ENCODE measurements at places on chromosomes 6 and 20.

DNA sequence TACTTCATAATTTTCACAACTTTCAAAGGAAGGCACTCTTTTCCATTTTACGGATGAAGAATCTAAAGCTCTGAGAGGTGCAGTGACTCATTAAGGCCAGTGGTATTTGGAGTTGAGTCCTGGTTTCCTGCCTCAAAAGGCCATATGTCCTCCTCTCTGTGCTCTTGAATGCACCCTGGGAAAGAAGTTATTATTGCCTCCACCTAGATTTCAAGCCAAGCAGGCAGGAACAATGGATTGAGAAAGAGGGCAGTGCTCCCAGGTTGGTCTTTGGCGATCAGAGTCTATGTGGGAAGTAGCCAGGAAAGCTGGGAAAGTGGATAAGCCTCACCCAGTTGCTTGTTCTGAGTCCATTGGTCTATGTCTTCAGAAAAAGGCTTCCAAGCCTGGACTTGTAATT is 165.0 kb downstream of the MAFB start:
- no peak for DNase-seq

GRCh38 chr6:7910298-7910653 is 312 bp downstream of the TXNDC5 start:
- peak; percentile 13 for DNase-seq

DNA sequence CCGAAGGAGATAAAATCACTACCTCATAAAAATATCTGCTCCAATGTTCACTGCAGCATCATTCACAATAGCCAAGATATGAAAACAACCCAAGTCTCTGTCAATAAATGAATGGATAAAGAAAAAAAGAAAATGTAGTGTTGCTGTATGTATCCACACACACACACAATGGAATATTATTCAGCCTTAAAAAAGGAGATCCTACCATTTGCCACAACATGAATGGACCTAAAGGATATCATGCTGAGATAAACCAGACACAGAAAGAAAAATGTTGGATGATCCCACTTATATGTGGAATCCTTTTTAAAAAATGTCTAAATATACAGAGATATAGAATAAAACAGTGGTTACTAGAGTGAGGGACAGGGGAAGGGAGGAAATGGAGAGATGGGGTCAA is 192.2 kb upstream of the TAB2 start:
- DNase-seq: no peak

- DNase-seq: no peak
Measured at GRCh38 chr6:143361536-143362191, 88.8 kb downstream of the ADAT2 start.

DNA sequence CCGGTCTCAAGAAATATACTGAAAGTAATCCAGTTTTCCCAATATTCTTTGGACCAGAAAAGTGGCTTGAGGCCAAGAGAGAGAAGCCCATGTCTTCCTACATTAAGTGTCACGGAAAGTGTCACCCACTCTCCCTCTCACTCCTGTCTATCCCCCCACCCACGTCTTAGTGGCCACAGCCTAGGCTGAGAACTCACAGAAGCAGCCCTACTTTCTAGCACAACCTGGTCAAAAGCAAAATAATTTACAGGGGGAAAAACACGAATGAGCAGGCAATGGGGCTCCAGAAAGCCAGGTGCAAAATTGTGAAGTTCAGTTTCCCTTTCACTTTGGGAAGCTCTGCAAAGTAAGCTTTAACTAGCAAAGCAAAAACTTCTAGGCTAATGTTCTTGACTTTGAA is 118.0 kb downstream of the OPRM1 start:
- no peak for DNase-seq

DNA sequence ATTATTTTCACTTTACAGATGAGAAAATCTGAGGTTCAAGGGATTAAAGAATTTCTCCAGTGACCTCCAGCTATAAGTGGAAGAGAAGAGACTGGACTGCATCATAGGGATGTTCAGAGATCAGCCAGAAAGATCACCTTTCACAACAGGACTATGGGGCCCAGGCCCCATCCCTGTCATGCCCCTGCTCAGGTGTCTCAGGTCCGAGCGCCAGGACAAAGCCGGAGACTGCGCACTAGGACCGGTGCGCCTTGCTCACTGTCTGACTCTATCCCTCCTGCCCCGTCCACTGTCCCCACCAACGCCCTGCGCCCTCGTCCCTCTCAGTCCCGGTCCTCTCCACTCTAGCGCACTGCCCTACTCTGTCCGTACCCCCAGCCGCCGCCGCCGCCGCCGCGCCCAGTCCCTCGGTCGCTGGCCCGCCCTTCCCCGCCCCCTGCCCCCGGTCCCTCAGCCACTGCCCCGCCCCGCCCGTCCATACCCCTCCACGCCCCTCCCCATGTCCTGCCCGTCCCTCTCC is 521 bp upstream of the RAD21L1 start:
- DNase-seq: no peak

GRCh38 chr6:109091314-109092024 is 3.2 kb downstream of the SESN1 start:
- DNase-seq: no peak

DNA sequence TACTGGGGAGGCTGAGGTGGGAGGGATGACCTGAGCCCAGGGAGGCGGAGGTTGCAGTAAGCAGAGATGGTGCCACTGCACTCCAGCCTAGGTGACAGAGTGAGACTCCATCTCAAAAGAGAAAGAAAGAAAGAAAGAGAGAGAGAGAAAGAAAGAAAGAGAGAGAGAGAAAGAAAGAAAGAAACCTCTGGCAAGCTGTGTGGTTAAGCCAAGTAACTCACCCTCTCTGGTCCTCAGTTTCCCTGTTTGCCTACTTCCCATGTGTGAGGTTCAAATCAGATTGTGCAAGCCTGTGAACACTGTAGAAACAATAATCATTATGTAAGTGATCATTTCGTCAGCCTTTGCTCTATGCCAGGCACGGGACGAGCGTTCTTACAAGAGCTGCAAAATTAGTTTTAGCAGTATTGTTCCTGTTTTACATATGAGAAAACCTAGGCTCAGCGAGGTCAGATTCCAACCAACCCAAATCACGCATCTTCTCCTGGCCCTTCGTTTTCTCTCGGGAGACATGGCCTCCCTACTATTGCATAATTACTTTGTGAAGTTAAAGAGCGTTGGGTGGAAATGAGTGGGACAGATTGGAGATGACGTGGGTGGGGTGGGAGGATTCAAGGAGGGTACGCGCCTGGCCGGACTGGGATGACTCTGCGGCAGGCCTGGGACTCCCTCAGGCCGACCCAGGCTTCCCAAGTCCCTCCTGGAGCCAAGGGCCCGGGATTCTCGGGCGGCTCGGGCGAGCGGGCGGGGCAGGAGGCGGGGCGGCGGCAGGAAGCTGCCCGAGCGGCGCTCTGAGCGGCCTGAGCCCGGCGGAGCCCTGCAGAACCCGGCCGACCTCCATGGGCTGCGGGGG is at the start of gene SNX21:
TSS of gene SNX21 (plus strand) at position 770 of the 853 bp plus-strand sequence. CDS start 121 bp downstream, outside the sequence.
- DNase-seq: peak; percentile 88

GRCh38 chr6:167540796-167541195 is 215.9 kb downstream of the TTLL2 start:
- no peak for DNase-seq

- no peak for DNase-seq
Measured at GRCh38 chr6:69027861-69028260, 392.8 kb downstream of the ADGRB3 start.

DNA sequence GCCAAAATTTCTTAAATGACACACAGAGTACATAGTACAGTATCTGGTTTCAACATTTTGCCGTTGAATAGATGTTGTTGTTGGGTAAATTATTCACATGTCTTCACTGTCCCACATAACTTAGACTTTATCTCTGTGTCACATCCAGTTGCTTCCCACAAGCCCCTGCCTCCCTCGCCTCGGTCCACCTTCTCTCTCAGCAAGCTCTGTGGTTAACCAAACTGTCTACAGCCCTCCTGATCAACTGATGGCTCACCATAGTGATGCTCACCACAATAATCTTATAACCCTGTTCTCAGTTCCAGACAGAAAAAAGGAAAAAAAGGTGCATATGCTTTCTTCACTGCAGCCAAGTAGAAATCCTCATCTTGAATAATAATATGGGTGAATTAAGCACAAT is 23.0 kb downstream of the IL17F start:
- DNase-seq: no peak

GRCh38 chr6:56244089-56244488 is 3.3 kb downstream of the COL21A1 start:
- no peak for DNase-seq

- no peak for DNase-seq
Measured at GRCh38 chr20:49961413-49961812, 21.4 kb upstream of the SNAI1 start.

DNA sequence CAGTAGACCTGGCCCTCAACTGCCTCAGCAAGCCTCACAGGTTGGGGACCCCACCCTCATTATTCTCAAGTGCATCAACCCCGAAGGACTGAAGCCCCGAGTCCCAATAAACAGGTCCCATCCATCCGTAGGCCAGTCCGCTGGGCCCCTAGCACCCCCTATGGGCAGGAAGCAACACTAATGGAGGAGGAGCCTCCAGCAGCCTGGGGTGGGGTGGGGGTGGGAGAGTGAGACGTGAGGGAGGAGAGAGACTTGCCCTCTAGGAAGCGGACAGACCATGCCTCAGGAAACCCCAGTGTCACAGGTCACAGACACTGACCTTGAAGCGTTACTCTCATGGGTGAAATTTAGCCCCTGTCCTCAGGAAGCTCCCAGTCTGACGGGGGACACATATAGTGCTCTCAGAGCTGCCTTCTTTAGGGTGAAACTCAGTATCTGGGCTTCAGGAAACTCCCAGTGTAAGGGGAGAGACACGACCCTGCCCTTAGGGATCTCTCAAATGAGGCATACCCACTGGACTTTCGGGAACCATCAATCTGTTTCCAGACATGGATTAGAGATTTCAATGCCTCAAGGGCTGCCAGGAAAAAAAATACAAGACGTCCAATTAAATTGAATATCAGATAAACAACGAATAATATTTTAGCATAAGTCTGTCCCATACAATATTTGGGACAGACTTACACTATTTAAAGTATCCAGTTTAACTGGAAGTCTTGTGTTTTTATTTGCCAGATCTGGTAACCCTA is 125.8 kb downstream of the MRPL14 start:
- no peak for DNase-seq

DNA sequence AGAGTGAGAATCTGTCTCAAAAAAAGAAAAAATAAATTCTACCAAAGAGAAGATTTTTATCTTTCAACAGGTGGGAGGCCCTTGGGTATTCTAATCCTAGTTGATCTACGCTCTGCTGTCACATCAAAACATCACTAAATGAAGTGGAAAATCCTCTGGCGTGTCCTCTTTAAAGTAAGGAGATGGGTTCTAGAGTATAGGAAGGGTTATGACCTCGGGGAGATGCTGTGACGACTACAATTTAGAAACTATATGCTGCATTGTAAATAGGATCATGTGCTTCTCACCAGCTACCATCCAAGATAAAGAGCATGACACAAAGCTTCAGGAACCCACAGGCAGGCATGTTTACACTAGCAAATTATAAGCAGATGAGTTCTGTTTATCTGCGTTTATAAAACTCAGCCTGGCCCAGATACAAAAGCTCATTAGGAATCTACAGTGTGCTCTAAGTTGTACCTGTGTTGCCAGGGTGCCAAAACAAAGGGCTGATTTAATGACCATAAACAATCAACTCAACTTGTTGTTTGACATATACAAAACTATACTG is 197.1 kb upstream of the PLN start:
- DNase-seq: no peak

DNA sequence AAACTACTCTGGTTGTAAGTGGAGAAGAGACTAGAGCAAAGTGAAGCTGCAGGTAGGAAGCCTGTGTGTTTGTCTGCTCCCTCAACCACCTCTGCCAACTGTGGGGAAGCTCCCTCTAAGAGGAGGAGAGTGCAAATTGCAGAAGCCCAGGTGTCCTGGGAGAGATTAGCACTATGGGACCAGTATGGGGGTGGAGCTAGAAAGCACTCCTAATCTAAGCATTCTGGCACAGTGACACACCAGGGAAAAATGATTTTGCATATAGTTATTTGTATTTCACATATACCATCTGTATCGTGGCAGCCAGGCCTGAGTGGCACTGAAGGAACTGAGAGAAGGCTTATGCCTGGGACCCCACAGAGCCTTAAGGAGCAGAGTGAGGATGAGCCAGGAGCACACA is 12.8 kb downstream of the GSTA1 start:
- DNase-seq: no peak

DNA sequence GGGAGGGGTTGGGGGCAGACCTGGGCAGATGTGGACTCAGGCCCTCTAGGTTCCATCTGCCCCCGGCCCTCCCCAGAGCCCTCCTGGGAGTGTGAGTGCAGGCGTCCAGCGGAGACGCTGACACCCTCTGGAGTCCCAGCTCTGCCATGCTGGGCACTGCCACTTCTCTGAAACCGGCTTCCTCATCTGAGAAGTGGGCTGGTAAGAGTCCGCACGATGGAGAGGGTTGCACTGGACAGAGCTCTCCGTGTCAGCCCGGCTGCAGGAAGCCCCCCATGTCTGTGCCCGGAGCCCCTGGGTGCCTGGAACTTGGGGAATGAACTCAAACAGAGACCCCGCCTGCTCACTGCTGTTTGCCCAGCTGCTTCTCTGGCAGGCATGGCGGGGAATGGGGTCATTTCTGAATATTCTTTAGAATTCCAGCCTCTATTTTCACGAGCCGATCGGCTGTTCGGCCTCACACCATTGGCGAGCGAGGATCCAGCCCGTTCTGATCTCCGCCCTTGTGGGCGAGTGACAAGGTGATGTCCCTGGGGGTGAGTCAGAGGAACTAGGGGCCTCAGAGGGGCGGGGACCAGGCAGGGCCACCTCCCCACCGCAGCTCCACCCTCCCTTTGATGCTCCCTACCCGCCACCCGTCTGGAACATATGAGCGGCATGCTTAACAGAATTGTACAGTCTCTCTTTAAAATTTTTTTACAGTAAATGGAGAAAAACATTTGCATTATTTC is 47.8 kb upstream of the GATA5 start:
- no peak for DNase-seq

DNA sequence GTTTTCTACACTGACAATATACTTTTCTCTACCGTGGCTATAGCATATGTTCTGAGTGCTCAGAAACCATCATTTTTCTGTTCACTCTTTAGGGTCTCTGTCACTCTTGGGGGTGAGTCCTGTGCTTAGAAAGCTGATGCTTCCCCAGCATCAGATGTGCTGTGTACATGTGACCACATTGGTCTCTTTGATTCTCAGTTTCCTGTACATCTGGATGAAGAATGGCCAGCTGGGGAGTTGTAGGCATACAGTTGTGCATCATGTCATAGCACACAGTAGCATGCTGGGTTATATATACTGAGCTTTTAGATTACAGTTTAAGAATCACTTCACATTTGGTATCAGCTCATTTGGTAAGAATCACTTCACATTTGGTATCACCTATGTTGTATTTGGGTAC is 238.6 kb upstream of the PREP start:
- DNase-seq: no peak

- no peak for DNase-seq
Measured at GRCh38 chr6:92582211-92582610, 837.1 kb downstream of the EPHA7 start.

DNA sequence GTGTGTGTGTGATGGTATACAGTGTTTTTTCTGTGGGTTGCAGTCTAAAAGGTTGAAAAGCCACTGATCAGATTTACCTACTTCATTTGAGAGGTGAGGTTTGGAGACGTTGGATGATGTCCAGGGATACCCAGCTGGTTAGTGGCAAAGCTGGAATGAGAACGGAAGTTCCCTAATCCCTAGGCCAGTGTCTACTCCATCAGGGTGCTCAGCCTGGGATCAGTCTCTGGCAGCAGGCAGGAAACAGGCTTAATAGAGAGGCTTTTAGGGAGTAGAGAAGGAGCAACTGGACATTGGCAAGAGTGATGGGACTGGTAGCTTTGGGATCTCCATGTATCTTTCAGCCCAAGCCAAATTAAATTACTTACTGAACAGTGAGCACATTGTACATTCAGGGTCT is 80.7 kb downstream of the C6orf52 start:
- DNase-seq: no peak

- DNase-seq: no peak
Measured at GRCh38 chr20:64081624-64081964, 1.7 kb downstream of the OPRL1 start.

GRCh38 chr6:52190409-52190808 is 4.2 kb downstream of the IL17A start:
- no peak for DNase-seq
